ENCODE measurements at places on chromosomes 5 and 9. TPM values are rescaled to one million over a fixed set of nuclear protein-coding genes. Genes with fewer than 3 reads are reported as not detected.

Gene RUSC2
- polyA plus RNA-seq, result 3.3 TPM

Gene ATP6V1G1
- 294 TPM for polyA plus RNA-seq

Gene SNAPC3
- polyA plus RNA-seq, result 34.0 TPM

Gene IRX1
- not detected for polyA plus RNA-seq

Gene CYSRT1
- 0.26 TPM for polyA plus RNA-seq

Gene AGXT2
- not detected for polyA plus RNA-seq

Gene PLPP7
- polyA plus RNA-seq, result 5.1 TPM

Gene KIF2A
- 67.9 TPM for polyA plus RNA-seq

Gene SLC25A2
- polyA plus RNA-seq, result not detected

Gene PCAT7
- 0.53 TPM for polyA plus RNA-seq

Gene ANKRA2
- polyA plus RNA-seq, result 43.2 TPM

Gene CARD9
- not detected for polyA plus RNA-seq

Gene SH3TC2
- 0.59 TPM for polyA plus RNA-seq

Gene PCDHB15
- 30.0 TPM for polyA plus RNA-seq

Gene GGTA1
- polyA plus RNA-seq, result not detected

Gene KIF4B
- 0.85 TPM for polyA plus RNA-seq

Gene IL11RA
- polyA plus RNA-seq, result 2.5 TPM

Gene SHISAL2B
- polyA plus RNA-seq, result not detected

Gene PIP5K1B
- polyA plus RNA-seq, result 47.0 TPM

Gene IFNA2
- polyA plus RNA-seq, result 0.22 TPM

Gene PCDHGA12
- polyA plus RNA-seq, result 3.6 TPM

Gene IL31RA
- not detected for polyA plus RNA-seq

Gene TLX3
- polyA plus RNA-seq, result not detected

Gene ACSL6
- polyA plus RNA-seq, result 90.7 TPM

Gene FLT4
- not detected for polyA plus RNA-seq

Gene AKNA
- 0.17 TPM for polyA plus RNA-seq

Gene GARNL3
- polyA plus RNA-seq, result 157 TPM

Gene PCDHGB3
- polyA plus RNA-seq, result 1.2 TPM

Gene MSX2
- 1.5 TPM for polyA plus RNA-seq

Gene CHSY3
- 4.9 TPM for polyA plus RNA-seq

Gene GZMA
- not detected for polyA plus RNA-seq

Gene C9orf50
- not detected for polyA plus RNA-seq

Gene CCDC192
- polyA plus RNA-seq, result not detected

Gene PCDHB9
- 0.21 TPM for polyA plus RNA-seq

Gene GPR150
- polyA plus RNA-seq, result not detected

Gene CNTNAP3
- polyA plus RNA-seq, result 0.73 TPM

Gene SLCO6A1
- polyA plus RNA-seq, result not detected

Gene ARAP3
- 0.55 TPM for polyA plus RNA-seq

Gene LCN10
- polyA plus RNA-seq, result not detected

Gene KCTD16
- 11.7 TPM for polyA plus RNA-seq

Gene CCDC171
- 4.4 TPM for polyA plus RNA-seq

Gene ORM2
- polyA plus RNA-seq, result not detected

Gene CENPH
- 2.6 TPM for polyA plus RNA-seq

Gene C9orf78
- 70.4 TPM for polyA plus RNA-seq

Gene NEURL1B
- polyA plus RNA-seq, result not detected

Gene TTC16
- polyA plus RNA-seq, result not detected

Gene IFNB1
- polyA plus RNA-seq, result not detected

Gene MYOZ3
- 0.99 TPM for polyA plus RNA-seq

Gene CDC23
- polyA plus RNA-seq, result 110 TPM

Gene FAM151B
- polyA plus RNA-seq, result 1.7 TPM

Gene PIP5KL1
- polyA plus RNA-seq, result not detected

Measured in Purkinje cell (primary cell).